Astrocyte (in vitro differentiated cells and primary cell): ENCODE measurements at places on chromosomes 7 and 10. TPM values are rescaled to one million over a fixed set of nuclear protein-coding genes. Genes with fewer than 3 reads are reported as not detected.
A peak's percentile ranks its signal among the peaks of the same experiment; 100 is the strongest.

- no peak for DNase-seq
- H3K27ac ChIP-seq = no peak overlapping the region
- H3K27me3 ChIP-seq = no peaks in the 10 kb centered on the region
Measured at GRCh38 chr10:69405221-69405620, 11.5 kb downstream of the TACR2 start.

DNA sequence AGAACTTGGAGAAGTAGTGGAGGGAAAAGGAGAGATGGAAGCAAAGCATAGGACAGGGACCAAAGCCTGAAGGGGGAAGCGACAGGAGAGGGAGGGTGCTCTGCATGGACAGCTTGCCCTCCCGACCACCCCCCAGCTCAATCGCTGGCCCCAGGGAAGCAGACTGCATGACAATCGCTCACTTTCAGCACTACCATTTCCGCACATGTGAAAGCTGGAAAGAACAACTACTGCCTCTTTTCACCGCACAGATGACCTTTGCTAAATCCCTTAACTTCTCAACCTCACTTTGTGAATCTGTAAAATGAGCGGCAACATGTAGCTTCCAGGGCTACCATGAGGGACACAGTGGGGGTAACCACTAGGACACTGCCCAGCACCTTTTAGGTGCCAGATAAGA lies 17.1 kb downstream of the VOPP1 start:
- no peak overlapping the region for H3K4me3 ChIP-seq
- H3K27me3 ChIP-seq = no peaks in the 10 kb centered on the region
- DNase-seq = no peak

DNA sequence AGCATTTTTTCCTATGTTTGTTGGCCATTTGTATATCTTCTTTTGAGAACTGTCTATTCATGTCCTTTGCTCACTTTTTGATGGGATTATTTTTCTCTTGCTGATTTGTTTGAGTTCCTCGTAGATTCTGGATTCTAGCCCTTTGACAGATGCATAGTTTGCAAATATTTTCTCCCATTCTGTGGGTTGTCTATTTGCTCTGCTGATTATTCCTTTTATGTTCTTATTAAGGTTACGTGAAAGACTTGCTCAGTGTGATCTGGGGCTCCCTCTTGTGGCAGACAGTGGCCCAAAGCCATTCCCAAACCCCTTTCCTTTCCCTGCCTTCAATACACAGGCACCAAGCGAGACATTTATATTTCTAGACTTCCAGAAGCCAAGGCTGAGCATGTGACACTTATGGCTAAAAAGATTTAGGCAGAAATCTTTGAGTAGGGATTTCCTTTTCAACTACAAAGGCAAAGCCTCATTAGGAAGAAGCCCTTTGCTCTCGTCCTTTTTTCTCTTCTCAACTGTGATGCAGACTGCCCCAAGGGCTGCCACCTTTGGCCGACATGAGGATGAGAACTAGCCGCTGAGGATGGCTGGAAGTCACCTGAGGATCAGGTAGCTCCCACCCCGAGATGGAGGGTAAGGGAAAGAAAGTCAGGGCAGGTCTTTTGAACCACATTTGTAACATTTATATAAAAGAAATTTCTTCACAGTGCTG lies 23.6 kb downstream of the ST8SIA6 start:
- H3K27me3 ChIP-seq = no peaks in the 10 kb centered on the region
- H3K27ac ChIP-seq = no peak overlapping the region
- H3K4me3 ChIP-seq = no peak overlapping the region
- no peaks in the 10 kb centered on the region for H3K36me3 ChIP-seq
- peak; percentile 49 for DNase-seq

DNA sequence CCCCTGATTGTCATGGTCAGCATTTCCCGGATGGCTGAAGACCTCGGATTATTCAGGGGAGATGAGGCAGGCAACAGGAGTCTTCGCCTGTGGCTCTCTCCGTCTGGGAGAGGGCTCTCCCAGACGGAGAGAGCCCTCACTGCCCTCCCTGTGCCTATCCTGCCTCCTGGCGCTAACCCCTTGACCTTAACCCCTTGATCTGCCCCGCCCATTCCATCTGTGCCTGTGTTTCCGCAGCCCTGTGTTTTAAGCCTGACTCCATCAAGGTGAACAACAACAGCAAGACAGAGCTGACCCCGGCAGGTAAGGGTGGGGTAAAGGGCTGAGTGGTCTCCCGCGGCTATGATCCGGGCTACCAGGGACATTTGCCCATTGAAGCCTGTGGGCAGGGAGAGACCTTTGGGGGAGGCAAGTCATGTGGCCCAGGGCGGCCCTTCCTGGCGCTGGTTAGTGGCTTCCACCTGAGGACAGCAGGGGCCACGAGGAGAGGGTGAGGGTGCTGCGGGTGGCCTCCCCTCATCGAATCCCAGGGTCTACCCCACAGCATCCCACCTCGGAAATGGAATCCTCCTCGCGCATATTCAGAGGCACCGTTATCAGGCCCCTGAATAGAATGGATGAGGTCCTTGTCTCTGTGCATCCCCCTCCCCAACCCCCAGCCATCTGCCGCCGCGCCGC lies 4.2 kb upstream of the MUC12 start:
- H3K27ac ChIP-seq = no peak overlapping the region
- peaks cover 4% of the 10 kb centered on the region for H3K4me1 ChIP-seq
- no peak overlapping the region for H3K4me3 ChIP-seq
- peaks cover 50% of the 10 kb centered on the region for H3K27me3 ChIP-seq

GRCh38 chr10:30029872-30030256 lies 29.5 kb downstream of the JCAD start:
- H3K4me3 ChIP-seq = no peak overlapping the region
- no peaks in the 10 kb centered on the region for H3K36me3 ChIP-seq
- no peak overlapping the region for H3K27ac ChIP-seq
- peaks cover 3% of the 10 kb centered on the region for H3K4me1 ChIP-seq
- no peak for DNase-seq

DNA sequence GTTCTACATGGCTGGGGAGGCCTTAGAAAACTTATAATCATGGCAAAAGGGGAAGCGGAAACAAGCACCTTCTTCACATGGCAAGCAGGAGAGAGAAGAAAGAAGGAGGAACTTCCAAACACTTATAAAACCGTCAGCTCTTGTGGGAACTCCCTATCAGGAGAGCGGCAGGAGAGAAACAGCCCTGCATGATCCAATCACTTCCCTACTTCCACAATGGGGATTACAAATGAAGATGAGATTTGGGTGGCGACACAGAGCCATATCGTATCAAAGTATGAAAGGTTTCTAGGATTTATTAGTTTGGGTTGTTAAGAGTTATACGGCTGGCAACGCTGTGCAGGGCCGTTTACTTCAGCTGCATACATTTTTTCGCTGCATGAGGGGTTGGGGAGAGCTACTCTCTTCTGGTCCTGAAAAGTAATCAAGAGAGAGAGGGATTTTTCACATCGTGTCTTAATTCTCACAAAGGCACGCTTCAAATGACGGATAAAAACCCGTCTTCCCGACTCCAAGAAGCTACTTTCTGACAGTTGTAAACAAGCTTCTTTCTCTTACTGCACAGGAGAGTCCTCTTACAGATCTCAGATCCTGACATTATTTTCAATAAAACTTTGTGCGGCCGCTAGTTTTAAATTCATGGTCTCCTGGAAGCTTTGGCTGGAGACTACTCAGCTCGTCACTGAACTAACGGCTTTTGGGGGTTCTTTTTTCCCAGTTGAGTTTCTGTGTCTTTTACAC lies 751 bp upstream of the GTPBP10 start:
- no peaks in the 10 kb centered on the region for H3K27me3 ChIP-seq
- DNase-seq = peak; percentile 61
- no peaks in the 10 kb centered on the region for H3K36me3 ChIP-seq
- peak overlapping the region; percentile 92 for H3K27ac ChIP-seq
- H3K4me1 ChIP-seq = no peaks in the 10 kb centered on the region
- H3K4me3 ChIP-seq = peak overlapping the region; percentile 98

DNA sequence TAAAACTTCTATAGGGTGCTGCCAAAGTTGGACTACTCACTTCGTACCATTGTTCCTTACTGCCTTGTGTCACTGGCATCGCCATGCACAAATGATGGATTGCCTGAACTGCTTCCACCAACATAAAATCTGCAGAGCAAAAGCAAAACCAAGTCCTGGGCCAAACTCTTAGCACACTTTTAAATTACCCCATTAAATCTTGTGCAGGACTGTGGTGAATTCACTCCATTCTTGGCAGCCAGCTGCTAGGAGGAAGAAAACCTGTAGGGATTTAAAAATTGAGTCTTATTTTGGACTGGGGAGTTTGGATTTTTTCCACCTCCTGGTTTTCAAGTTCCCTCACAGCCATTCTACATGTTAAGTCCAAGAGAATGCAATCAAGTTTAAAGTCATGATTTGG lies 646.9 kb downstream of the SORCS3 start:
- no peaks in the 10 kb centered on the region for H3K36me3 ChIP-seq
- no peak overlapping the region for H3K4me3 ChIP-seq
- DNase-seq = no peak
- H3K27ac ChIP-seq = no peak overlapping the region
- H3K27me3 ChIP-seq = no peaks in the 10 kb centered on the region

- H3K4me3 ChIP-seq = no peak overlapping the region
- H3K4me1 ChIP-seq = peaks cover 6% of the 10 kb centered on the region
Measured at GRCh38 chr10:35396560-35397434, 60.5 kb downstream of the CCNY start.

DNA sequence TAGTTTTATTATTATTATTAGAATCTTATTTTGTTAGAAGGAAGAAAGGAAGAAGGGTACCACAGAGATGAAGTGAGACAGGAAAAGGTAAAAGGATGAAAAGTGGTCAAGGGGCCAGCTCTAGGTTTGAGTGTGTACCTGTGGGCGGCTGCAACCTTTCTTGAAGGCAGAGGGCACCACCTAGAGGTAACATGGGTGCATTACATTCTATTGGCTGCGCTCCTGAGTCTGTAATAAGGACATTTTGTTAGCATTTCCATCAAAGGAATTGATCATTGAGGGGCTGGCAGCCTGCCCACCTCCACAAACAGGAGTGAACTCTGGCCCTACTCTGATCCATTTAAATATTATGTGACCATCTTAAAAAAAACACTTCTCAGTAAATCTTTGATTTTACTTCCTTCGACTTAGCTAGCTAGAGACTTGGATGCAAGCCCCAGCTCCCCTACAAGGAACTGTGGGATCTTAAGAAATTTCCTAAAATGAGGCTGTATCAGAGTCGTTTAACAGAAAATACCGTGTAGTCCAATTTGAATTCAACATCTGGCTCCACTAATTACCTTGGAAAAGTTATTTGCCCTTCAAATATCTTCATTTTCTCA lies 610.4 kb downstream of the IPMK start:
- DNase-seq = peak; percentile 22
- H3K27ac ChIP-seq = no peak overlapping the region
- no peaks in the 10 kb centered on the region for H3K4me1 ChIP-seq
- H3K4me3 ChIP-seq = no peak overlapping the region
- H3K27me3 ChIP-seq = no peaks in the 10 kb centered on the region
- H3K36me3 ChIP-seq = no peaks in the 10 kb centered on the region

GRCh38 chr7:71015252-71015900 lies 116.6 kb upstream of the GALNT17 start:
- DNase-seq = no peak
- H3K36me3 ChIP-seq = no peaks in the 10 kb centered on the region
- no peaks in the 10 kb centered on the region for H3K27me3 ChIP-seq
- H3K27ac ChIP-seq = no peak overlapping the region
- H3K4me1 ChIP-seq = no peaks in the 10 kb centered on the region

The CHCHD1 gene
- 24.0 and 25.3 TPM in 2 replicates for total RNA-seq

The NEUROD6 gene
- not detected in 2 replicates for total RNA-seq

The PNLIPRP2 gene
- total RNA-seq = not detected in 2 replicates

The MMD2 gene
- not detected in 2 replicates for total RNA-seq

The GIMAP7 gene
- not detected in 2 replicates for total RNA-seq
